ENCODE measurements at places on chromosomes 1 and 21. TPM values are rescaled to one million over a fixed set of nuclear protein-coding genes. Genes with fewer than 3 reads are reported as not detected.

DNA sequence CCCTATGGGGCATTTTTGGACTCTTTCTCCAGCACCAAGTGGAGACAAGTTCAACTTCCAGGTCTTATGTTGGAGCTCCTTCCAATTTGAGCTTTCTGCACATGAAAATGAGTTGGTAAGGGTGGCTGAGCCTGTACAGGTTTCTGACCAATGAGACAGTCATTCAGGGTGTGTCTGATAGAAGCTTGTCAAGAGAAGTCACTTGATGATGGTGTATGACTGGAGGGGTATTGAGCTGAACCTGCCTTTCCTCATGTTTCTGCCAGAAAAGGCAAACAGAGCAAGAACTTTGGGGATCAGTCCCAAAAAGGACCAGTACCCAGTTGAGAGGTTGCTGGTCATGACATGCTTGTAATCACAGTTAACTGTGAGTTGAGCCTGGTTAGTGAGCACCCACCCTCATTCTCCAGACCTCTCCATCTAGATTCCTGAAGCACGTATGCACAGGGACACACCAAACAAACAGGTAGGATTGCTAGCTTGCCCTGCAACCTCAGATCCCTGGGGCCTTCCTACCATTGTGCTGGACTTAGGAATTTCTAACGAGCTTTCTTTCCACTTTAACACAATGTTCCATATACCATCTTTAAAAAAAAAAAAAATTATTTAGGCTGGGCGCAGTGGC, 26.6 kb downstream of the FAM89A start:
- DNase-seq: no peak

DNA sequence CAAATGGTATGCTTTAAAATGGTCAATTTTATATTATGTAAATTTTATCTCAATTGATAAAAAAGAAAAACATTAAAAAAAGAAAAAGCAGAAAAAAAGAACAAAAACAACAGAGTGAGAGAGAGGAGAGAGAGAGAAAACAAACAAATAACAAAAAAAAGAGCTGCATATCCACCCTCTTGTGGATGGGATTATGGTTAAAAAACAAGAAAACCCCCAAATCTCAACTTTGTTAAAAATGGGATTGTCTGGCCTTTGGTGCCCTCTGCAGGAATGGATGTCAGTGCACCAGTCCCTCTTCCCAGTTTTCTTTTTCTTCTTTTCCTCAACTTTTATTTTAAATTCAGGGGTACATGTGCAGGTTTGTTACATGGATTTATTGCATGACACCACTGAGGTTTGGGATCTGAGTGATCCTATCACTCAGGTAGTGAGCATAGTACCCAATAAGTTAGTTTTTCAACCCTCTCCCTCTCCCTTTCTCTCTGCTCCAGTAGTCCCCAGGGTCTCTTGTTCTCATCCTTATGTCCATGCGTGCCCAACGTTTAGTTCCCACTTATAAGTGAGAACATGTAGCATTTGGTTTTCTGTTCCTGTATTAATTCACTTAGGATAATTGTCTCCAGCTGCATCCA, 28.1 kb downstream of the RNF187 start:
- DNase-seq: peak; percentile 48

The RNF186 gene
- not detected for total RNA-seq

- no peak for DNase-seq
Measured at GRCh38 chr1:202888221-202888530, 773 bp downstream of the RABIF start.

DNA sequence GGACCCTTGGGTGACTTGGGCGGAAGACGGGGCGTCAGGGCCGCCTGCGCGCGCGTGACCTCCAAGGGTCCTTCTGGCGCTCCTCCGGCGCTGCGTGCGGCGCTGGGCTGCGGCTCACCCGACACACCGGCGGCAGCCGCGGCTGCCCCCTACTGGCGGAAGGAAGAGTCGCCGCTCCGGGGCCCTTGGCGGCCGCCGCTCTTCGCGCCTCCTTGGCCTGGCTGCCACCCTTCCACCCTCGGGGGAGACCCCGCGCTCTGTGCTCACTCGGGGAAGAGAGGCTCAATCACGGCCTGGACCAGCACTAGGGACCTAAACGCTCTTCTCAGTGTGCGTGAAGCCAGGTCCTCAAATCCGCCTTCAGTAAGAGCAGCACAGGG, 89.7 kb downstream of the DMRTA2 start:
- peak; percentile 48 for DNase-seq

DNA sequence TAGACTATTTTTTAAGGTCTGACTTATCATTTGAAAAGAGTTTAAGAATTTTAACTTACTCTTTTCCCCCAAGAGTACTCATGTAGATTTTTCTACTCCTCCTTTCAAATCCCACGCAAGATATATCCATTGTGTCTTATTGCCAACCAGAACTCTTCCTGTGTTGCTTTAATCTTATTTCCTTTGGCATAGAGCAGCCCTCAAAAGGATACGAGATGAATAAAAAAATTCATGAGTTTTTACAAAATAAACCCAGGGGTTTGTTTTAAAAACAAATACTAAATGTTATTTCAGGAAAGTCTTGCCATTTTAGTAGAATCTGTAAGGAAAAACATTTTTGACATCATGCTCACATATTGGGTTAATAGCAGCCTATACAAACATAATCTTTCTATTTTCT, 543.2 kb upstream of the CXADR start:
- no peak for DNase-seq

The MEX3A gene
- 4.0 TPM for total RNA-seq

The CD1D gene
- 1.8 TPM for total RNA-seq

DNA sequence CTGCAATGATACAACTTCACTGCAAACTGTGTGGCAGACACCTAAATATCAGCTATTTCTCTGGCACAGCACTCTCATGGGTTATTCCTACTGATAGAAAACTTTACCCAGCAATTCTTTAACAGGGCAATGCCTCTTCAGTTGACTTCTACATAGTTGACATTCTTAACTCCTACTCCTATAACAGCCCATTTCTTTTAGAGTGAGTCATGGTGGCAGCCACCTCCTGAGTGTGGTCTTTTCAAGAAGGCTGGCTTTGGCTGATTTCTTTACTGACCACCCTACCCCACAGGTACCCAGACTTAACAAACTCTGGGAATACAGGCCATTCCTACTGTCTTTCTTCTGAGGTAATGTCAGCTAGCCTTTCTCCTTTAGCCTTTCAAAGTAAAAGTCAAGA, 805.8 kb upstream of the ADGRL2 start:
- DNase-seq: no peak

The C2CD4D gene
- total RNA-seq: not detected

DNA sequence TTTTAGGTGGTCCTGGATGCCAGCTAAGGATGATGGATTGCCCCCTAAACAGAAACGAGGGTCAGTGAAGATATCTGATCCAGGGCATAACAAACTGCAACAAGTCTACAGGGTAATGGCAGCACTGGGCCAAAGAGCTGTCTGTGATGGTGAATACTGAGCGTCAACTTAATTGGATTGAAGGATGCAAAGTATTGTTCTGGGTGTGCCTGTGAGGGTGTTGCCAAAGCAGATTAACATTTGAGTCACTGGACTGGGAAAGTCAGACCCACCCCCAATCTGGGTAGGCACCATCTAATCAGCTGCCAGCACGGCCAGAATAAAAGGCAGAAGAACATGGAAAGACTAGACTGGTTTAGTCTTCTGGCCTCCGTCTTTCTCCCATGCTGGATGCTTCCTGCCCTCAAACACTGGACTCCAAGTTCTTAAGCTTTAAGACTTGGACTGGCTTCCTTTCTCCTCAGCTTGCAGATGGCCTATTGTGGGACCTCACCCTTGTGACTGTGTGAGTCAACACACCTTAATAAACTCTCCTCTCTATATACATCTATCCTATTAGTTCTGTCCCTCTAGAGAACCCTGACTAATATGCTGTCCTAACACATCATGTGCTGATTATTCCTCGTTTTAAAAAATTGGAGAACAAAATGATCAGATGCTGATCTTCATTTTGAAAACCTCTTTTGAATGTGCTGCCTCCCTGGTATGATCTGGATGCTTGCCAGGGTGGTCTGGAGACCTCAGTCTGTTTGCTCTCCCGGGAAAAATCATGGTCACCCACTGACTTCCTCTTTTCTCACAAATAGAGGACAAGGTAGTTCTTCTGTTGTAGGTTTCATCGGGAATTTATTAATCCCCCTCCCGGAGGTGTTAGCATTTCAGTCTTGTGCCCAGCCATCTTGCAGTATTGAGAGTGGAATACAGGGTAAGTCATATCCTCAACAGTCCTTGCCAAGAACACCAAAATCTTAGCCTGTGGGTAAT, 234.7 kb downstream of the SETD4 start:
- DNase-seq: no peak

- DNase-seq: no peak
Measured at GRCh38 chr1:104765085-104765484, 1015.4 kb downstream of the AMY1C start.

GRCh38 chr21:30238168-30238567, 22.3 kb upstream of the CLDN8 start:
- no peak for DNase-seq

GRCh38 chr1:58096714-58097113, 449.8 kb downstream of the OMA1 start:
- no peak for DNase-seq

The KRTAP10-6 gene
- total RNA-seq: not detected

GRCh38 chr1:44672254-44672955, 1.9 kb downstream of the TMEM53 start:
- DNase-seq: peak; percentile 49

DNA sequence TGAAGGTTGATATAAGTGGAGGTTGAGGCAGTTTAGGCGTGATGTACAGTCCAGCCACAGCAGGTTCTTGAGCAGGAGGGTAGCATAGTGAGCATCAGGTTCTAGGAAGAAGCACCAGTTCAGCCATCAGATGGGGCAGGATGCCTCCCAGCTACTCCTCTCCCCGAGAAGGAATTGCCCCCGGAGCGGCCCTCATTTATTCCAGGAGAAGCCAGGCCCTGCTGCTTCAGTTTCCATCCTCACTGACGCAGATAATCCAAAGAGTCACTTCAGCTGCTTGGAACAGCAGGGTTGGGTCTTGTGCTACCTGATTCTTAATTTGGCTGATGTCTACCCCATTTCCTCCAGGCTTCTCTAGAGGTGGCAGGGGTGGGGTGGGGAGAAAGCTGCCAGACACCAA, 54.7 kb downstream of the LACTBL1 start:
- DNase-seq: no peak

The ATP1A4 gene
- total RNA-seq: 0.62 TPM

- DNase-seq: peak; percentile 34
Measured at GRCh38 chr1:4108758-4109627, 208.9 kb upstream of the C1orf174 start.

- DNase-seq: no peak
Measured at GRCh38 chr1:111199881-111200801, at the start of gene DENND2D. DENND2D (minus strand) TSS chr1:111200646; CDS start chr1:111200459, 187 bp downstream.

The LMX1A gene
- total RNA-seq: 0.72 TPM

GRCh38 chr1:48829446-48829845, 52.8 kb upstream of the BEND5 start:
- no peak for DNase-seq

DNA sequence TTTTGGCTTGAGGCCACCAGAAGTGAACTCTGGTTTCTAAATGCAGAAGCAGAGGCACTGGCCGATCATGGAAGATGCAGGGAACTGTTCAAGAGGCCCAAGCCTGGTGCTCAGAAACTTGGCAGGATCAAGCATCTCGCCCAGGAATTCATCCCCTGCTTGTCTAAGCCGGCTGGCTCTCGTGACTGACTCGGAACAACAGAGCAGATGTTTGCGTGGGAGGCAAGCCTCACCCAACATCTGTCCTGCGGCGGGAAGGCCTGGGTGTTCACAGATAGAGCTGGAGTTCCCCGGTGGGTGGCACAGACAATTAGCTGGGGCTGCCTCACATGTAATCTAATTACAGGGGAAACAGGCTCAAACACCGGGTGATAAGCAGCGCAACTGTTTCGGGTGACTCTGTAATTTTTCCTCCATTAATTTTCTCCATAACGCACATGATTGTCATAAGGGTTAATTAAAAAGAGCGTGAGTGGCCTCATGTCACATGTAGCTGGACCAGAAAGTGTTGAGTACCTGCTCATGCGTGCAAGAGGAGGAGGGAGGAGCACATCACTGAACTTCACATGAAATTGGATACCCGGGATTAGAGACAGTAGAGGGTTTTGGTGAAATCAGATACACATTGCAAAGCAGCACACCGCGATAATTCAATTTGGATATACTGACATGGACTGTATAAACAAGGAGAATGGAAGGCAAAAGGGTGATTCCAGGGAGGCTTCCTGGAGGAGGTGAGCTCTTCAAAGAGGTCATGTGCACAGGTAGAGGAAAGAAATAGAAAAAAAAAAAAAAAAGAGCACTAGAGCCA, 180.0 kb downstream of the ETS2 start:
- DNase-seq: peak; percentile 96

DNA sequence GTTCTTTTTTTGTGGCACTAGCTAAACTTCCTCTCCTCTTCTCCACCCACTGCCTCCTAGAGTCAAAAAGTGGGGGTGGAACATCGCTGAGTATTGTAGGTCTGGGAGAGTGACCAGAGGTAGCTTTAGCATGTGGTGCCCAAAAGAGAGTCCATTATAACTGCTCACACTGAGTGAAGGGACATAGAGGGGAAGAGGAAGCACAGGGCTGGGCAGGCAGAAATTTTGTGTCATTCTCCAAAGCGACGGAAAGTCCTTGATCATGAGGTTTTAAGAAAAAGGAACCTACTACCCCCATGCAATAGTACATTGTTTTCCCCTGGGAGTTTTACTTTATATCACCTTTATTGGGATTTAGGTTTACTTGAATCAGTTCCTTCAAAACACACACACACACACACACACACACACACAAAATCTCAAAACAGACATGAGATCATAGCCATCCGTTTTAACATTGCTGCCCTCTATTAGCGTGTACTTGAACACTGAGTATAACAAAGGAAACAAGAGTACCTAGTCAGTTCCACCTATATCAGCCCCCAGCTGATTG, 4.1 kb downstream of the CD84 start:
- DNase-seq: peak; percentile 10

DNA sequence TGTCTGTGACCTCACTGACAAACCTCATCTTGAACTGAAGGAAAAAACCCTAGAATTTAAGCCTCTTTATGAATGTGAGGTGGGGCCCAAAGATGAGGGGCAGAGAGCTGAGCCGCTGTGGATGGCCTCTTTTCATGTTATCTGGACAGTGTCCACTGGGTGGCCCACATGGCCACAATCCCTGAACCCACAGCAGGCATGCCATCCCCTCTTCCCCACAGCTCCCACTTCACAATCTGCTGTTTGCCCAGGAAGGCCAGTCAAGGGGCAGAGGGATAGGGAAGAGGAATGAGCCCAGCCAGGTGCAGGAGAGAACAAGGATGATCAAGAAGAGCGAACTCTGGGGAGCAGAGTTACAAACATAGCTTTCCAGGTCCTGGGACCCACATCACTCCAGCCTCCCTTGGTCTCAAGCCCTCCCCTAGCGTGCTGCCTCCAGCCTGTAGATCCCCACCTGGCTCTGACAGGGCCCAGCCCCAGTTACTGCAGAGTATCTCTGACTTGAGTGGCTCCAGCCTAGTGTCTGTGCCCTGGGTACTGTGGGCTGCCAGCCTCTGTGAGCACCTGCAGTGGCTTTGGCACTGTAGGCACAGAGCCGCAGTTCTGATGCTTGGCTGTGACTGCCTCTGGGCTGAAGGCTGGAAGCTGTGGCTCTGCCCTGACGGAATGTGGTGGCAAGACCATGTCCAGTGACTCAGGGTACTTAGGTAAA, 1.9 kb upstream of the SLFNL1 start:
- no peak for DNase-seq

- peak; percentile 89 for DNase-seq
Measured at GRCh38 chr1:201791051-201791778, 37.7 kb upstream of the IPO9 start.

- peak; percentile 51 for DNase-seq
Measured at GRCh38 chr21:42254651-42255601, 36.0 kb downstream of the ABCG1 start.

All from tongue (tissue), 3 donors.